GM23338 (cell line): ENCODE measurements at places on chromosomes 3 and 15.

- DNase-seq = no peak
These were observed 1.4 kb downstream of the PLCB2 start for GRCh38 chr15:40306371-40306770.

GRCh38 chr15:70159713-70160009 lies 61.9 kb upstream of the TLE3 start:
- DNase-seq = no peak

GRCh38 chr3:101381809-101382208 lies 61.4 kb upstream of the IMPG2 start:
- DNase-seq = peak; percentile 76

DNA sequence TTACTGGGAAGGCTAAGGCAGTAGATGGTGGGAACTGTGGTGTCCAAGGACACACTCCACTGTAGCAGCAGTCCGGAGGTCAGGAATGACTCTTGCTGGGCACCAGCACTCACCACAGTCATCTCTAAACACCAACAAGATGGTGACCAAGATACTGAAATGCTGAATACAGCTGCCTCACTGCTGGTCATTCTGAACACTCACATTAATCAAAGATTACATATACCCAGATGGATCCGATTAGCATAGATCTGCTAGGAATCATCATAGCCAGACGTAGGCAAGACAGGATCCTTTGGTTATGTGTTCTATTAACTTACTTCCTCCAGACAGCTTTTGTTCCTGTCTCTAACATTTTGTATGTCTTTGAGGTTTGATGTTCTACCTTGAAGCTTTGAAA lies 134.9 kb upstream of the BFSP2 start:
- DNase-seq = no peak

- peak; percentile 62 for DNase-seq
These were observed 26.9 kb upstream of the CACNA2D2 start for GRCh38 chr3:50530001-50530970.

- DNase-seq = no peak
These were observed 881.4 kb downstream of the DIPK2A start for GRCh38 chr3:144852999-144853398.

GRCh38 chr3:58151637-58152036 lies 59.1 kb downstream of the DNASE1L3 start:
- no peak for DNase-seq

DNA sequence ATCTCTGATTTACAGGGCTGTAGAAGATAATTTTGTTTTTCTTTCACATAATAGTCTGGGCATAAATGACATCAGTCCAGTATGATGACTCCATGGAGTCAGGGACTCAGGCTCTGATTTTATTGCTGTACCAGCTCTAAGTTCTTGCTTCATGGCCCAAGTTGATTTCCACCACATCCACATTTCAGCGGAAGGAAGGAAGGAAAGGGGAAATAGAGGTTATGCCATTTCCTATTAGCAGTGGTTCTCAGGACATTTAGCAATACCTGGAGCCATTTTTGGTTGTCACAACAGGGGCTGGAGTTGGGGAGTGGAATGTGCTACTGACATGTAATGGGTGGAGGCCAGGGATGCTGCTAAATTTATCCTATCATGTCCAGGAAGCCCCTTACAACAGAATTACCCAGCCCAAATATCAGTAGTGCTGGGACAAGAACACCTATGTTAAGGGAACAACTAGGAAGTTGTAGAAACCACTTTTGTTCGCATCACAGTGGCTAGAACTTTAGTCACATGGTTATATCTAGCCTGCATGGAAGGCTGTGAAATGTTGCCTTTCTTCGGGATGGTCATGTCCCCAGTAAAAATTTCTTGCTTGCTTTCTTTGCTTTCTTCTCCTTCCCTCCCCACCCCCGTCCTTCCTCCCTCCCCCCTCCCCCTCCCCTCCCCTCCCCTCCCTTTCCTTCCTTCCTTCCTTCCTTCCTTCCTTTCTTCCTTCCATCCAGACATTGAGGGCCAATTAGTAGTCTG lies 42.1 kb downstream of the OXSR1 start:
- DNase-seq = no peak

DNA sequence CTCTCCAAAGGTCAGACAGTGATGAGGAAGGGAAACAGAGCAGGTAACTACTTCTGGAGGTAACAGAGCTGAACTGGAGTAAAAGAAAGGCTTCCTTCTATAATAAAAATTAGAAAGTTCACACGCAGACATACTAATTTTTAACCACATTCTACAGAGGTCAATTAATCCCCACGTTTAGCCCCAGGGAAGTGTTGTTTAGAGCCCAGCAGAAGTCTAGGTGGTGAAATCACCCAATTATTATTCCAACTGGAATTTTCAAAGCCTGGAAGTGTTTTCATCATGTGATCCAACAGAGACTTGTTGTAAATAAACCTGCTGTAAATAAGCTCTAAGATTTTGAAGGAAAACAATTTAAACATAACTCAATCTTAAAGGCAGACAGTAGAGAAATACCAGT lies 6.8 kb downstream of the ALDH1A2 start:
- DNase-seq = no peak

DNA sequence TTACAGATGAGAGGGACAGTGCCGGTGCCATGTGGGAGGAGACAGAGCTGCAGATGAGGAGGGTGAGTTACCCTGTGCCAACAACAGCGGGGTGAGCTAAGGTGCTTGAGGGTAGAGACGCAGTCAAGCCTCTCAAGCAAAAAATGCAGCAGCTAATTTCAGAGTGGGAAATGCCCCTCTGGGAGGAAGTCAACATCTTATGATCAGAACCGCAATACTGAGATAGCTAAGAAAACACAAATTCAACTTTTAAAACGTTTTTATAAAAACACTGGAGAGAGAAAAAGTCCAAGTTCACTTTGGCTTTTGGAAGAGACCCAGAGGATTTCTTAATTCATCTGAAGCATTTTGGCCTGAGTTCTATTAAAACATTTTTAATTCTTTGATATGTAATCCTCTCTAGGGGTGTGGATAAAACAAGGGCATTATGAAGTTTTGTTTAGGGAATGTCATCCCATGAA lies 319.2 kb downstream of the SLC9A9 start:
- no peak for DNase-seq

DNA sequence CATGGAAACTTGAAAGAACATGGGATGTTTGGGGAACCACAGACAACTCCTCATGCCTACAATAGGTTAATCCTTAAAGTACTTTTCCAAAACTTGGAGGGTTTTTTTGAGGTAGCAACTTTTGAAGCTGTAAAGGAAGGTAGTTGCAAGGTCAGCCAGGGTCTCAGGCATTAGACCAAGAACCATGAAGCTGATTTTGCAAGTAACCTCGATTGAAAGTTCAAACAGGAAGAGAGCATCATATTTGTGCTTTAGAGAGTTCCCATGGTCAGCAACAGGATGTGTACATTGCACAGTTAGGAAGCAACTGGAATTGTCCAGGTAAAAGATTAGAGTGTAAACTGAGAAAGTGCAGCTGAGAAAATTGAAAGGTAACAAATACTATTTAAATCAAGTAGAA lies 199.8 kb upstream of the NR2F2 start:
- DNase-seq = no peak

- DNase-seq = no peak
These were observed 805.7 kb downstream of the TUSC7 start for GRCh38 chr3:117515309-117515708.

- DNase-seq = no peak
These were observed 399.9 kb upstream of the CBLB start for GRCh38 chr3:106268696-106269095.

DNA sequence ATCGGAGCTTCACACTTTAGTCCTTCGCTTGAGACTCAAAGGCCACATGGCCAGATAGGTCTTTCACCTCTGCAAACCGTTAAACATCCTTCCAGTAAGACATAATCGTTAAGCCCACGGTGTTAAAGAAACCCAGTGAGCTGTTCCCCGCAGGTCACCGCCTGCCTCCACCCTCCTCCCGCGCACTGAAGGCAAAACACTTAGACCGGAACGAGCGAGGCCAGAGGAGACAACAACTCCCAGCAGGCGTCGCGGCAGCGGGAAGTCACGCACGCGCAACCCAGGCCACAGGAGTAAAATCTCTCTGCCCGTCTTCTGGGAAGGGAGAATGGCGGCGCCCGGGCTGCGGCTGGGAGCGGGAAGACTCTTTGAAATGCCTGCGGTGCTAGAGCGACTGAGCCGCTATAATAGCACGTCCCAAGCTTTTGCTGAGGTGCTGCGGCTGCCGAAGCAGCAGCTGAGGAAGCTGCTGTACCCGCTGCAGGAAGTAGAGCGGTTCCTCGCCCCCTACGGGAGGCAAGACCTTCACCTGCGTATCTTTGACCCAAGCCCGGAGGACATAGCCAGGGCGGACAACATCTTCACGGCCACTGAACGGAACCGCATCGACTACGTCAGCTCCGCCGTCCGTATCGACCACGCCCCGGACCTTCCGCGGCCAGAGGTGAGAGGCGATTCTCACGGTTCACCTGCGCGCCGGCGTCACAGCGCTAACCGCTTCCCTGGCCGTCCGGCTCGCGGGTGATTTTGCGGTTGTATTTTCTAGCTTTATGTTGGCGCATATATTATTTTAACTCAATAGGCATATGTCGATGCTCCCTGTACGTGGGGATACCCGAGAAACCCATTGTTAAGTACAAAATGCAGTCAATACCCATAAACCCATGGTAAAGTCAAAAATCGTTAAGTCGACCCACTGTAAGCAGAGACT lies at the start of gene GTPBP8:
Gene GTPBP8 (plus strand): TSS at position 313 of the 931 bp plus-strand sequence. CDS start 16 bp downstream, at position 329.
- peak; percentile 95 for DNase-seq

DNA sequence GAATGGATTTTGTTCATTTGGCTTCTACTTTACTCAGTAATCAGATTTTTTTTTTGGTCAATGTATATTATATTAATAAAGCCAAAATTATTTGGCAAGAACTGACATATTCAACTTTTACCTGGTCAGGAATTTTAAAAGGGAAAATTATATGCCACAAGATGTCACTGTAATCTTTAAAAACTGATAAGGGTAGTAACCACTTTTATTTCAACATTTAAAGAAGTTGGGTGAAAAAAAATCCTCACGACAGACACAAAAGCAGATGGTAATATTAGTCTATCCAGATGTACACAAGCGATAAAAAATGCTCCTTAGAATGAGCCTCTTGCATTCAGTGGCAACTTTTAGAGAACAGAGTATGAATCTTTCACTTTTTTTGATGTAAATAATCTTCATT lies 101.9 kb downstream of the SERPINI1 start:
- no peak for DNase-seq

DNA sequence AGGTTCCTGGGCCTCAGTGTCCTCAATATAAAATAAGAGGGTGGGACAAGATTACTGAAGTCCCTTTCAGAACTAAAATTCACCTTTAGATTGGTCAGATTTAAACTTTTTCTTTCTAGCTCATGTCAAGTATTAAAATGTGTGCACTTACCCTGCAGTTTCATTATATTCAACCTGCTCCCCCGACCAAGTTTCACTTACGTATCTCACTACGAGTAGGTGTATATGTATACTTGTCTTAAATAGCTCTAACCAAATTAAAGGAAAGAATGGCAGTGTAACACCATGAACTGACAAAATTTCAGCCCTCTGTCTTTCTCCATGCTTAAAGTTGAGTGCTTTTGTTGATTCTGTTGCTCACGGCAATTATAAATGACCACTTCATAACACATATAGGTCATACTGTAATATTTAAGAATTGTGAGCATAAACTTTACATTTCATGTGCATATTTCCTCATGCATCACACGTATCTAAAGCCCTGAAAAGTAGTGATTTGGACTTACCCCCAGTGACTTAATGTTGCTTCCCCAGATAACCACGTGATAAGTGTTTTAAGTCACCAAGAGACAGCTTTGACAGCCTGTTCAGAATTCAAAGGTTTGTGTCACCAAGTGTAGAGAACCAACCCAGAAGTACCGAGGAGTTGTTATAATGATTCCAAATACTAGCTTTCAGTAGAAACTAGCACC lies 70.0 kb downstream of the PGPEP1L start:
- DNase-seq = no peak

GRCh38 chr3:23594894-23595670 lies 210.7 kb upstream of the UBE2E1 start:
- no peak for DNase-seq

DNA sequence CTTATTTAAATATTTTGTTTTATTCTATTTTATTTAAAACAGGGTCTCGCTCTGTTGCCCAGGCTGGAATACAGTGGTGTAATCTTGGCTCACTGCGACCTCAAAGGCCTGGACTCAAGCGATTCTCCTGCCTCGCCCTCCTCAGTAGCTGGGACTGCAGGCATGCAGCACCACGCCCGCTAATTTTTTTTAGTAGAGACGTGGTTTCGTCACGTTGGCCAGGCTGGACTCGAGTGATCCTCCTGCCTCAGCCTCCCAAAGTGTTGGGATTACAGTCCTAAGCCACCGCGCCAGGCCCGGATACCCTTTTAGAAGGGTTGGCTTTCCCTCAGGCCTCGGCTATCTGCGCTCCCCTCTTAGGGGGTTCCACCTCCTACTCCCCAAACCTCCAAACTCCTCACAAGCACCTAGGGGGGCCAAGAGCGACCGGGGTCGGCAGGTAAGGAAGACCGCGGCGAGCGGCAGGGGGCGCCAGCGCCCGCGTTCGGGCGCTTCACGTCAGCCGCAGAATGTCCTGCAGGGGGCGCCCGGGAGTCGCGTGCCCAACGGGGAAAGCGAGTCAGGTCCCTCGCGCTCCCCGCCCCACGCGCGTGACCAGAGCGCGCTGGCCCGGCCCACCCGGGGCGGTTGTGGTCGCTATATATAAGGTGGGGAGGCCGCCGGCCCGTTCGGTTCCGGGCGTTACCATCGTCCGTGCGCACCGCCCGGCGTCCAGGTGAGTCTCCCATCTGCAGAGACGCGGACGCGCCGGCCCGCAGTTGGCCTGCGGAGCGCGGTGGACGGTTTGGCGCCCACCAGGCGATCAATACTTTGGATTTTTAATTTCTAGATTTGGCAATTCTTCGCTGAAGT lies 51.8 kb upstream of the GATM start:
- DNase-seq = peak; percentile 81

DNA sequence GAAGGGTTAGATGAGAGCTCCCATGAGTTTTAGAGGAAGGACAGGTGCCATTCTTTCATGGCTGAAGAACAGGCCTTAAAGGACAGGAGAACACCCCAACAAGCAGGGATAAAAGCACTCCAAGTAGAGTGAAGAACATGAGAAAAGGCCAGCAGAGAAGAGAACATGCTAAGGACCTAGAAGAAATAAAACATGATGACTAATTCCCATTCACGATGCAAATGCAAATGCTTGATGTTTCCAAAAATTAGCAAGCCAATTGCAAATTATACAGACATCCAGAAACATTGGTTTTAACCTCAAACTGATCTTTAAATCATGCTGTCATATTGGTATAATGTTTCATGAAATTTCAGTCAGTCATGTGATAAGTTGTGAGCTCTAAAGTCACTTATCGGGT lies 241.7 kb downstream of the CNTN3 start:
- DNase-seq = no peak

- no peak for DNase-seq
These were observed 15.5 kb downstream of the DLEC1 start for GRCh38 chr3:38054499-38055001.

- DNase-seq = no peak
These were observed 161.4 kb downstream of the WNT7A start for GRCh38 chr3:13718436-13718835.
